T-cell (primary cell): ENCODE measurements at places on chromosomes 4 and X.

DNA sequence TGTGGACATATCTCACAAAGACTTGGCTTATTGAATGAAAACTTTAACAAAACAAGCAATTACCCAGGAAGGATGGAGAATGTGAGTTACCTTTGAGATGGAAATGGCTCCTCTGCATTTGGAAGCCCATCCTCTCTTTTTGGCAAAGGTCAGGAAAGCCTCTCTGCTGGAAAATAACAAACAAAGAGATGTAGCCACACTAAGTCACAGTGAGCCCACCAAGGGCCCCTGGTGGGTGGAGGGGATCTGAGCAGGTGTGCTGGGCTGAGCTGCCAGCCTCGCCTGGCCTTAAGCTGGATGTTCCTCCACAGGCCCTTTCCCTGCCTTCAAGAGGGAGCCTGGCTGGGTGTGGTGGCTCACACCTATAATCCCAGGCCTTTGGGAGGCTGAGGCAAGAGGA lies 269.2 kb downstream of the HNRNPD start:
- no peak for DNase-seq

GRCh38 chr4:133929531-133930239 lies 271.9 kb downstream of the PABPC4L start:
- DNase-seq = no peak

DNA sequence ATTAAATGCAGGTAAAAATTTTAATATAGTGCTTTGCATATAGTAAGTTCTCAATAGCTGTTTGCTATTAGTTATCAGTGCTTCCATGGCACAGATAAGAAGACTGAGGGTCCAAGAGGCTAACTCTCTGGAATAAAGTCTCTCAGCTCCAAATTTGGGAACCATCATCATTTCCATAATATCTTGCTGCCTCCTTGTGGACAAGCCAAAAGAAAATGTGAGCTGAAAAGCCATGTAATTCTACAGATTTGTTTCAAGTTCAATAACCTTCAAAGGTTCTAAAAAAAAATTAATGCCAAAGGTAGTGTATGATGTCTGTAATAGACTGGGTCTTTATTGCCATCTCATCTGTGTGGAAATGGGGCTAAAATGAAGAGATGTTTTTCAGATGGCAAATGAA lies 136.9 kb upstream of the VCX start:
- DNase-seq = no peak

DNA sequence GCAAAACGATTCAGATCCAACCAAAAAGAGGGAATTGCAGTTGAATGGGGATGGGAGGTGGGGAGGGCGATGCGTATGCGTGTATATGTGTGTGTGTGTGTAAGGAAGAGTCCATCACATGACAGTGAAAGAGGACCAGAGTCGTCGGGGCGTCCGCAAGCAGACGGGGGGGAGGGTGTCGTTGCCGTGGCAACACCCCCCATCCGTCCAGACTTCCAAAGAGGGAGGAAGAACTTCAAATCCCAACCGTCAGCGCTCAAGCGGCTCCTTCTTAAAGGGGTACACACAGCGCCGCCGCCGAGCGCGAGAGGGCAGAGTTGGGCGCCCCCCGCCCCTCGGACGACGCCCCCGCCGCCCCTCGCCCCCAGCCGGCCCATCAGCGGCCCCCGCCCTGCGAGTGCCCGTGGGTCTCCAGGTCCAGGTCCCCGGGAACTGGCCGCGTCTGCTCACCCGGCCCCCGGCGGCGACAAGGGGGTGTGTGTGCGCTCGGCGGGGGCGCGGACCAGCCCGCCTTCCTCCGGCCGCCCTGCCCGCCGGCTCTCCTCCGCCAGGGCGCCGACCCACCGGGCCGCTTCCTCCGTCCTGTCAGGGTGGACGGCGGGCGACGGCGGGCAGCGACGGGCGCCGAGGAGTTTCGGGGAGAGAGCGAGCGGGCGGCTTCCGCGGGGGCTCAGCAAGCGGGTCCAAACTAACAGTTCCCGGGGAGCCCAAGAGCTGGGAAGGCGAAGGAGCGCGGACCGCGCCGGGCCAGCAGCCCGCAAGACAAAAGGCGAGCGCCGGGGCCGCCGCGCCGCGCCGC lies 685 bp downstream of the LCORL start:
- DNase-seq = peak; percentile 15

DNA sequence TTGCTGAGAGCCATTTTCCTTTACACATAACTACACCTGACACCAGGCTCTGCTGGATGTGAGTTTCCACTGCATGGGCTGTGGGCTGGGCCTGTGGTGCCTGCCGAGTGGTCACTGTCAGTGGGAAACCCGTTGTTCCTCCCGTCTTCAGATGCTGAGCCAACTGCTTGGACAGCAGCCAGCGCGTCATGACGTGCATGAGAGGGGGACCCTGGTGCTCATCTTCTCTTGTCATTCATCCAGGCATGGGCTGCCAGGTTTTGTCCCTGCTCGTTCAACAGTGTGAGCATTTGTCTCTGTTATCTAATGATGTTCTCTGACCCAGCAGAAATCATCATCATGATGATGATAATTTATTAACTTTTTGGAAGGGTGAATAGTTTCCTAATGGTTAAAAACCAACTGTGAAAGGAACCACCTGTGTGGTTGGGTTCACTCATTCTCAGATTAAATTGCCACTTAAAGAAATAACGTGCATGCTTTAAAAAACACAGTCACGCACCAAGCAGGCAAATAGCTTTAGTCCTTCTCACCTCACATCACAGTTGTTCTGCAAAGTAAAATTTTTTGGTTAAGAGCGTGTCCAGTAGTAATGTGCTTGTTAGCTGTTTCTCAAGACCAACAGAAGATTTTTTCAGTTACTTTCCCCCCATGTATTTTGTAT lies 19.9 kb upstream of the CLDN34 start:
- no peak for DNase-seq

DNA sequence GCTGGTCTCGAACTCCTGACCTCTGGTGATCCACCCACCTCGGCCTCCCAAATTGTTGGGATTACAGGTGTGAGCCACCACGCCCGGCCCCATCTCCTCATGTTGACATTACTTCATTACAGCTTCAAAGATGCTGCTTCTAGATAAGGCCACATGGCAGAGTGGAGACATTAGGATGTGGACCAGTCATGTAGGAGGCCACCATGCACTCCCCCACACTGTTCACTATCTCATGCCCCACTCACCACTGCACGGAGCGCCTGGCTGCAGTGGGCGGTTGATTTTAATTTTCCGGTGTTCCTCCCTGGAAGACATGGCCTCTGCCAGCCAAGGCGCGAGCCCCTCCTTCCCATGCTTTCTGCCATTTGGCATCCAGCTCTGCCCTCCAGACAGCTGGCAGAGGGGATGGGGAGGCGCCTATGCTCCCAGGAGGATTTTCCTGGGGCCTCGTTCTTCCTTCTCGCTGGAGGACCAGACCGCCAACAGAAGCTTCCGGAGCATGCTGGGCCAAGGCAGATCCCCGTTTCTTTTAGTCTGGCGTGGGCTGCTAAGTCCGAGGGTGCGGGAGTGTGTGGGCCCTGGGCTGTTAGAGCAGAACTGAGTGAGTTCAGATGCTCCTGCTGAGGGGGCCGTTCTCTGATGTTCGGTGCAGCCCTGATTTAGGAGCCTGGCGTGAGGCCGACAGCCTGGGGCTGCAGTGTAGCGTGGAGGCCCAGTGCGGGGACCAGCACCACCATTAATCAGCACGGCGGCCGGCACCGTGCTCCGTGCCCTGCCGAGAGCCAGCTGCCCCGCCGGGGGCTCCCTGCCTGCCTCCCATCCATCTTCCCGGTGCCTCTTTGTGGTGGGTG lies 93.1 kb downstream of the SORCS2 start:
- no peak for DNase-seq

- DNase-seq = no peak
These were observed 466.7 kb downstream of the NKX6-1 start for GRCh38 chr4:84032372-84032771.

GRCh38 chr4:71210823-71211222 lies 128.0 kb upstream of the SLC4A4 start:
- DNase-seq = no peak

- no peak for DNase-seq
These were observed 7.1 kb upstream of the RGS12 start for GRCh38 chr4:3285558-3286334.

GRCh38 chr4:78592088-78592783 lies 40.7 kb downstream of the ANXA3 start:
- DNase-seq = no peak

DNA sequence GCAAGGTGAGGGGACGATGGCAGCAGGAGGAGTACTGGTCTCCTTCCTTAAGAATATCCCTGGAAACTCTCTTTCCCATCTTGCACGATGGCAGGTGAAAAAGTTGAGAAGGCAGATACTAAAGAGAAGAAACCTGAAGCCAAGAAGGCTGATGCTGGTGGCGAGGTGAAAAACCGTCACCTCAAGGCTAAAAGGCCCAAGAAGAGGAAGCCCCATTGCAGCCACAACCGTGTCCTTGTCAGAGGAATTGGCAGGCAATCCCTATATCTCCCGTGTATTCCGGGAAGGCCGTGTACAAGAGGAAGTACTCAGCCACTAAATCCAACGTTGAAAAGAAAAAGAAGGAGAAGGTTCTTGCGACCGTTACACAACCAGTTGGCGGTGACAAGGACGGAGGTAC lies 40.0 kb downstream of the CRLF2 start:
- no peak for DNase-seq

GRCh38 chr4:143356493-143356892 lies 19.8 kb downstream of the GAB1 start:
- no peak for DNase-seq

GRCh38 chrX:23883737-23884354 lies 23.9 kb downstream of the APOO start:
- no peak for DNase-seq

DNA sequence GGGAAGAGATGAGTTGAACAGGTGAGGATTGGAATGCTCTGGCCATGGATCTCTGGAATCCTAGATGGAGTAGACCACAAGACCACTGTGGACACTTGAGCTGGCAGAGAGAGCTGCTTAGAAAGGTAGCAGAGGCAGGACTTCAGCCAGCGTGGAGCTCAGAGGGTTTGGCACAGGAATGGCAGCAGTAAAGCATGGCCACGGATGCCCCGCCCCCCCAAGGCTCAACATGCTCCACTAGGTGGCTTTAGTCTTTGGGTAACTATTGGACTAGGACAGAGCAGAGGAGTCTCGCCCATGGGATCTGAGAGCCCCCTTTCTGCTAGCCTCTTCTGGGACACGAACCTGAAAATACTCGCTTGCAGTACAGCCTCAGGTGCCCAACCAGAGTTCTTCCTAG lies 150.1 kb upstream of the NEIL3 start:
- no peak for DNase-seq

- no peak for DNase-seq
These were observed 275.6 kb downstream of the SMARCA1 start for GRCh38 chrX:129247642-129248041.

GRCh38 chrX:68895778-68896177 lies 67.0 kb downstream of the EFNB1 start:
- DNase-seq = no peak
